Esophagus squamous epithelium (tissue), 5 donors: ENCODE measurements at places on chromosomes 3 and 15. TPM values are rescaled to one million over a fixed set of nuclear protein-coding genes. Genes with fewer than 3 reads are reported as not detected.

RTP3 gene
- total RNA-seq, result not detected

COX17 gene
- 33.9 TPM for total RNA-seq

NR2E3 gene
- total RNA-seq, result 0.38 TPM

CAMK1 gene
- total RNA-seq, result 19.6 TPM

SHC4 gene
- total RNA-seq, result not detected

UMPS gene
- 11.6 TPM for total RNA-seq

ALS2CL gene
- 120 TPM for total RNA-seq

PLCB2 gene
- total RNA-seq, result 6.1 TPM

SNTN gene
- total RNA-seq, result not detected

ARGFX gene
- not detected for total RNA-seq

CCDC174 gene
- total RNA-seq, result 17.2 TPM
